Stimulated activated CD4-positive, alpha-beta T cell treated with anti-CD3 and anti-CD28 coated beads, Interleukin-1b, Interleukin-23, amount 100 ng/mL, for 4 hours (primary cell): ENCODE measurements at places on chromosomes 7 and 10.

DNA sequence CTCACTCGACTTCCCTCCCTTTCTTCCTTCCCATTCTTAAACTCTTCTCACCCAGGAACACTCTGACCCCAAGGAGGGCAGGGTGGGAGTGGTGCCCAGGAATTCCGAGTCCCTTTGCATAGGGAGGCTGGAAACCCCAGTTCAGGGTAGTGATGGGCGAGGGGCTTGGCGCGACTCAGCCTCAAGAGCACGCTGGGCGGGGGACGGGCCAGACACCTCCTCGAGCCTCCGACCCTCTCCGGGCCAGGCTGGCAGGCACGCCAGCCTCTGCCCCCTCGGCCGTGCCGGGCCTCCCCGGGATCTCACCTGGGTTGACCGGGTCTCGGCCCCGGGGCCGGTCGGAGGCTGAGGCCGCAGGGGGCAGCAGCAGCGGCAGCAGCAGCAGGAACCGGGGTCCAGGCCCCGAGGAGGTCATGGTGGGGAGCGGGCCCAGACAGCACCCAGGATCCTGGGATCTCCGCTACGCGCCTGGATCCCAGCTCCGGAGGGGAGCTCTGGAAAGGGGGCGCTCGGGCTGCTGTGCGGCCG lies 457 bp downstream of the PLOD3 start:
- no peak for DNase-seq

DNA sequence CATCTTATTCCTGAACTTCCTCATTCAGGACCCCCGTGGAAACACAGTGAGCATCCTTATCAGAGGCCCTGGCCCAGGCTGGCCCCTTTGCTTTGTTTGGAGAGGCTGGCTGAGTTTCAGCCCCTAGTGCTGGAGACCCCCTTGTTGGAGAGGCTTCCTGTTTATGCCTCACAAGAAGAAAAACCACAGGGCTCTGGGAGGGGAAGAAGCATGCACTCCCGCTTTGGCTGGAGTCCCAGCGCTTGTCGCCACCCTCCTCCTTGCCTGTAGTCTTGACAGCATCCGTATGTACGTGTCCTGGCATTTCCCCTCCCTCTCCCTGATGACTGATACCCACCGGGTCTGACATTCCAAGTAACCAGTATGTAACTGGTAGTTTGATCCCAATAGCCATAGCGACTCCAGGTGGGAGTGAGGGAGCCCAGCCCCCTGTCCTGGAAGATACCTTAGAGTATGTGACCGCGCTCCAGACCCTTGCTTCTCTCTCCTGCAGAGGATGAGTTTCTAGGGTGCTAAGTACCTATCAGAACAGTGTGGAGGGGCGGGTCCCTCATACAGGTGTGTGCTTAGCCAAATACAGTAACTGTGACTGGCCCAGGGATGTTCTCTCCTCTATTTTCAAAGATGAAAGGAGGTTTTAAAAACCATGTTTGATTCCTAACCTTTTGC lies 6.9 kb upstream of the ATP6V0E2 start:
- DNase-seq = no peak

DNA sequence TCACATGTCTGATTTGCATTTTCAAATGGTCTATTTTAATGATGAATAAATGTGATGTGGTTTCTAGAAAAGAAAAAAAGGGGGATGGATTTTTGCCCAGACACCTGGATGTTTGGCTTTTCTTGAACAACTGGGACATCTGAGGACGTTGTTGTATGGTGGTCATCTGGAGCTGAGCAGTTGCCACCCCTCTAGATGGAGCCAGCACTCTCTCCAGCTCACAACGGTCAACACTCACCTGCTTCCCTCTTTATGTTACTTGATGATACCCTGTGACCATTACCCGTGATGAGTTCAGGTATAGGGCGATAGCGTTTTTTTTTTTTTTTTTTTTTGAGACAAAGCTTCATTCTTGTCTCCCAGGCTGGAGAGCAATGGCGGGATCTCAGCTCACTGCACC lies 30.1 kb upstream of the PAXIP1 start:
- no peak for DNase-seq

DNA sequence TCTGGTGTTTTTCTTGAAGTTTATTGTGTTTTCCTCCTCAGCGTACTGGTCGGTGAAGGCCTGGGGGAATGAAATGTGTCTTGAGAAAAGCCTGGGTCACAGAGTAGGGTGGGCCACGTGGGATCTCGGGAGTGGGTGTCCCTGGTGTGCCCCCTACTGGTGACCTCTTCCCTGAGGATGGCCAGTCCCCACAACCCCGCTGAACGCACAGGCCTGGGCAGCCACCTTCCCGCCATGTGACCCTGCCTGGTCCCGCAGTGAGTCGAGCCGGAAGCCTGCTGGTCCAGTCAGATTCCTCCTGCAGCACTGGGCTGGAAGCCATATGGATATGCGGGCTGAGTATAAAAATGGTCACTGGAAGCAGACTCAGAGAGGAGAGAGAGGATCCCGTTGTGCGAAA lies 52.9 kb upstream of the GNA12 start:
- DNase-seq = no peak

DNA sequence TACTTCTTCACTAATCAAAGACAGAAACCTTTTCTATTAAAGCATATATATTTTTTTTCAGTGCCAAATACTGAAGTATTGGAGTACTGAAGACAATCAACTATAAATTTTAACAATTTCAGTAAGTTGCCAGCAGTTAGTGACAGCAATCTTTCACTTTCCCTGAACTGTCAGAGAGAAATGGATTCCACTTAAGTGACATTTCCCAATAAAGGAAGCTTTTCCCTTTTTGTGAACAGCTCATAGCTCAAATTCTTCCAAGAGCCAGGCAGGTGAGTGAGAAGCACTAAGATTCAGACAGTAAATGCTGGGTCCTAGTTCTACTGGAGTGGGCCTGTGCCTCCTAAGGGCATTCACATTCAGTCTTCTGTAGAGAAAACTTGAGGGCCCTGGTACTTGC lies 142.0 kb downstream of the SRPK2 start:
- DNase-seq = no peak

- DNase-seq = no peak
Measured at GRCh38 chr10:13291061-13291460, 8.8 kb downstream of the PHYH start.

DNA sequence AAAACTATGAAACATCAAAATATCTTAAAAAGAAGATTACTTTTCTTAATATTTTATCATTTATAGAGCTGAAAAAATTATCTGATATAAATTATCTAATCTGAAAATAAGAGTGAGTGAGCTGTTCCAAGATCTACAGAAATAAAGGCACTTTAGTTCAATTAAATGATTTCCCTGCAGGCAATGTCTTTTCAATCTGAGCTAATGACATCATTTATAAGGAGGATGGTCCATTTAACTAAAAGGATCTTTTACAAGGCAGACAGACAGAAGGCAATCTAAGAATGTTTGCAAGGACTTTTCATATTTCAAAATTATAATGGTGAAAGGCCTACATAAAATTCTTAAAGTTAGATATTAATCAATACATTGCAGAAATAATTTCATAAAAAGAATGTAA lies 71.8 kb downstream of the SKAP2 start:
- no peak for DNase-seq

DNA sequence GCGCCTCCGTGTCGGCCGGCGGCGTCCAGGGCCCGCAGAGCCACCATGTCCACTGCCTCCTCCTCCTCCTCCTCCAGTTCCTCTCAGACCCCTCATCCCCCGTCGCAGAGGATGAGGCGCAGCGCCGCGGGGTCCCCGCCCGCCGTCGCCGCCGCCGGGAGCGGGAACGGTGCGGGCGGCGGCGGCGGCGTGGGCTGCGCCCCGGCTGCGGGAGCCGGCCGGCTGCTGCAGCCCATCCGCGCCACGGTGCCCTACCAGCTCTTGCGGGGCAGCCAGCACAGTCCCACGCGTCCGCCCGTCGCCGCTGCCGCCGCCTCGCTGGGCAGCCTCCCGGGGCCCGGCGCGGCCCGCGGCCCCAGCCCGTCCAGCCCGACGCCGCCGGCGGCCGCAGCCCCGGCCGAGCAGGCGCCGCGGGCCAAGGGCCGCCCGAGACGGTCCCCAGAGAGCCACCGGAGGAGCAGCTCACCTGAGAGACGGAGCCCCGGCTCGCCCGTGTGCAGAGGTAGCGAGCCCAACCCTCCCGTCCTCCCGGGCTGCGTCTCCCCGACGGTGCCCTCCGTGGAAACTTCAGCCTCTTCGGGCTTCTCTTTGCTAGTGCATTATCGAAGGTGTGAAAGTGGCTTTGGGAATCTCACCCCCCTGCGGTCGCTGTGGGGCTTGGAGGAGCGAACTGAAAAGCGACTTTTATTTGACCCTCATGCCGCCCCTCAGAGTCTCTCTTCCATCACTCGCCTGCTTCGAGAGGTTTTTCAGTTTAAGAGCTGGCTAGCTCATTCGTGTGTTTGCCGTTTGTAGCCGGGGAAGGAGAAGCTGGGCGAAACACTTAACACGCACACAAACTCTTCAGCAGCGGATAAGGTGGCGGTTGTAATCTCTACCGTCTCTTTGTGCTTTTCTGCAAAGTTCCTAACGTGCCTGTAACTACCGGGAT lies 975 bp downstream of the GLCCI1 start:
- DNase-seq = peak; percentile 21

- DNase-seq = no peak
Measured at GRCh38 chr7:83410989-83411591, 237.8 kb downstream of the SEMA3E start.

- DNase-seq = no peak
Measured at GRCh38 chr10:78806681-78807221, 262.0 kb upstream of the ZMIZ1 start.

DNA sequence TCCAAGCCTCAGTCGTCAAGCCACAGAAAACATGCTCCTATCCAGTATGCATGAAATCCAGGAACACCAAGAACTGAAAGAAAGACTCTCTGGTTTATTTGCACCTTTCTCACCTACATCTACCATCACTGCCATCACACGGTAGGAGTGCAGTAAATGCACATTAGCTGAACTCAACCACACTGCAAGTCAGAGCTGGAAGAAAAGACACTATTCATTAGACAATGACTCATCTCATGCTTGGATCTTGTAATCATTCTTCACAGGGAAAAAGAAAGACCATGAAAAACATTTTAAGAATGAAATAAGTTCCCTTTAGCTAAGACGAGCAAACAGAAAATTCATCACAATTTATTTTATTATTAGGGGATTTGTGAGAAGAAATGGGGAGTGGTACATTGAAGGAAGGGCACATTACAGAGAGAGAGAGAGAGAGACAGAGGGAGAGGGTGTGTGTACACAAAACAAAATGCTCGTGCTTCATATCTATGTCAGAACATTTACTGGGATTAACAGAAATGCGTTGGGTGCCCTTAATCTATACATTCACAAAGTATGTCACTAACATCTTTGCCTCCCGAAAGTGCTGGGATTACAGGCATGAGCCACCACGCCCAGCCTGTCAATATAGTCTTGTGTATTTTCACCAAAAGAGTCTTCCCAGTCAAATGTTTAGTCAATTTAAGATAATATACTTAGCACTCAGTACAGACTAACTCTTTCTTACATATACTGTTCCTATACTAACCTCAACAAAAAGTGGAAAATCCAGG lies 324.9 kb downstream of the PARD3 start:
- DNase-seq = no peak

- no peak for DNase-seq
Measured at GRCh38 chr7:66054063-66054462, 21.6 kb upstream of the ASL start.

- DNase-seq = no peak
Measured at GRCh38 chr10:71837098-71837827, 13.8 kb downstream of the PSAP start.

- no peak for DNase-seq
Measured at GRCh38 chr10:52420656-52421055, 106.6 kb downstream of the DKK1 start.

- DNase-seq = no peak
Measured at GRCh38 chr7:93228302-93228701, 2.0 kb upstream of the HEPACAM2 start.

DNA sequence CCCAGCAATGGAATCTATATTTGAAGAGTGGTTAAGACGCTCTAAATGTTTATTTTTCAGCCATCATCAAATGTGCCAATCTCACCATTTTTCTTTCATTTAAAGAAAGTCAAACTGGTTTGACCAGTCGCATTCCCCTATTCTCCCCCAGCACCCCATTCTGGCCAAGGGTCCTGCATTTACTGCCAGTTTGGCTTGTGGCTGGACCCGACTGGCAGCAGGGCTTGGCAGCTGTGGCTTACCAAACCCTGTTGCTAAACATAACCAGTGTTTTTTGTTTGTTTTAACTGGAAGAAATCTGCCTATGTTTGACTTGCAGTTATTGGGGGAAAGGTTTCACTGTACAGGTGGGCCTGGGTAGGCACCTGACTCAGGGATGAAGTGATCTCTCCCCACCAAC lies 116.3 kb downstream of the CYP26A1 start:
- DNase-seq = no peak

- no peak for DNase-seq
Measured at GRCh38 chr7:135993950-135994349, 16.8 kb upstream of the MTPN start.

DNA sequence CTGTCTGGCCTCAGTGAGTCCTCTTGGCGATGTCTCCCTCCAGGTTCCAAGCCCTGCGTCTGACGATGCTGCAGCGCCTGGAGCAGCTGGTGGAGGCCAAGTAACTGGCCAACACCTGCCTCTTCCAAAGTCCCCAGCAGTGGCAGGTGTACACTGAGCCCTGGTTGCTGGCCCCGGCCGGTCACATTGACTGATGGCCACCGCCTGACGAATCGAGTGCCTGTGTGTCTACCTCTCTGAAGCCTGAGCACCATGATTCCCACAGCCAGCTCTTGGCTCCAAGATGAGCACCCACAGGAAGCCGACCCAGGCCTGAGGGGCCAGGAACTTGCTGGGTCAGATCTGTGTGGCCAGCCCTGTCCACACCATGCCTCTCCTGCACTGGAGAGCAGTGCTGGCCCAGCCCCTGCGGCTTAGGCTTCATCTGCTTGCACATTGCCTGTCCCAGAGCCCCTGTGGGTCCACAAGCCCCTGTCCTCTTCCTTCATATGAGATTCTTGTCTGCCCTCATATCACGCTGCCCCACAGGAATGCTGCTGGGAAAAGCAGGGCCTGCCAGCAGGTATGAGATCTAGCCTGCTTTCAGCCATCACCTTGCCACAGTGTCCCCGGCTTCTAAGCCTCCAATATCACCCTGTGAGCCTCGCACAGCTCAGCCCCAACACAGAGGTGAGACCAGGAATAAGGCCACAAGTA lies 7.3 kb upstream of the ZNF22 start:
- DNase-seq = no peak

DNA sequence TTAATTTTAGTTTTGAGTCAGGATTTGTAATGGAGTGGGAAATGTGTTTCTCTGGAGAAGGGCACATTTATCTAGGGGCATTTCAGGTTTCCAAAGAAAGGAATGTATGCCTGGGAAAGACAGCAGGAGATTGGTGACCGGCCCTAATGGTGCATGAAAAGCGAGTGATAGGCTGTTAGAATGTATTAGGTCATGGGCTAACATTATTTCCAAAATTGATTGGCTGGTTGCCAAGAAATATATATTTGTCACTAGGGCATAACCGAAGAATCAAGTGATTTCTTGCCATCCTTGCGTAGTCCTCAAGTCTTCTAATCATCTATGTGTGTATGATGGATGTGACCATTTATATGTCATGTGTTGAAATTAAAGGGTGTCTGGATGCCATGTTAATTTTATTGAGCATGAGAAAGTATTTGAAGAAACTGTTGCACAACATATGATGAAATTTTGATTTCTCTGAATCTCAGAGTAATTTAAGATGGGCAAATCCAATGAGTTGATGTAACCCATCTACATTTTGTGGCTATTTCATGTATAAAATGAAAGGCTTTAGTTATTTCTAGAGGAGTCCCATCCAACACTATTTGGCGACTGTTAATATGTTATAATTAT lies 248.4 kb downstream of the BMPER start:
- DNase-seq = no peak

GRCh38 chr10:110813743-110814472 lies 57.8 kb upstream of the PDCD4 start:
- no peak for DNase-seq

GRCh38 chr7:8228766-8229674 lies 32.9 kb downstream of the ICA1 start:
- no peak for DNase-seq
